ENCODE measurements at places on chromosomes 7 and 10.

GRCh38 chr10:89695307-89695706 is 6.1 kb upstream of the KIF20B start:
- DNase-seq, result no peak

DNA sequence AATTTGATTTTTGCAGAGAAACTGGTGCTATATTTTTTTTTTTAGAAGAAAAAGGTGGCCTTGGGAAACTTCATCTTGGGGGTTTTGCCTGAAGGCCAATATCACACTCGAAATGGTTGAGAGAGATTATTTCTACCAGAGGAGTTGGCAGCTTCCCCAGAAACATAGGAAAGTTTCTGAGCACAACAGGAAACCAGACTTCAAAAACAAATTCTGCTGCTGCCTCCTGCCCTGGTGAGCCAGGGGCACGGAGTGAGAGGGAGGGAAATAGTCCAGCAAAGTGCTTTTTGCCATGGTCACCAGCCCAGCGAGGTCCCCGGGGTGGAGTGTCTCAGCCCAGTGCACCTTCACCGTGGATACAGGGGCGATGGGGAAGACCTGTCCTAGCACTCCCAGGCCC is 61.1 kb downstream of the FOXI2 start:
- no peak for DNase-seq

DNA sequence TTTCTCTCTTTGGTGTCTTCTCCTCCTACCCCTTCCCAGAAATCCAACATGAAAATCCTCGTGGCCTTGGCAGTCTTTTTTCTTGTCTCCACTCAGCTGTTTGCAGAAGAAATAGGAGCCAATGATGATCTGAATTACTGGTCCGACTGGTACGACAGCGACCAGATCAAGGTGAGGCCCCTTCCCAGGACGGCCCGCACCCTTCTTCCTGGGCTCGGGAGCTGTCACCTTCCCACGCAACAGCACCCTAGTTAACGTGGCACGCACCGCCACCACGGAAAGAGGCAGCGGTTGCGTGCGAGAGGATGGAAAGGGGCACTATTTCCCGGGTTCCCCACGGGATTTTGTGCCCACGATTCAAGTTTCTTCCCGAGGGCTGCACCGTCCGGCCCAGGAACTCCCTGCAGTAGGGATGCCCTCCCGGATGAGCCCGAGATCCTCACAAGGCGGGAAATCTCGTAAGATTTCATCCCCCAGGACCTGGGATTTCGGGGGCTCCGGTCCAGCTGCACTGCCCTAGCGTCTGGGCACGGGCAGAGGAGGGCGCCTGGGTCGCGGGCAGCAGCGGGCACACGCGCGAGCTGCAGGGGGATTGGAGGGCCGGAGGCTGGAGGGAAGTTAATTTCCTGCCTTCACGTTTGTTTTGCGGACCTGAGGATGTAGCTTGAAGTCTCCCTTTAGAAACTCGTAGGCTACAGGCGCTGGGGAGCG is 834 bp downstream of the TAC1 start:
- DNase-seq, result no peak

- no peak for DNase-seq
Measured at GRCh38 chr10:20623546-20623945, 273.6 kb downstream of the NEBL start.

DNA sequence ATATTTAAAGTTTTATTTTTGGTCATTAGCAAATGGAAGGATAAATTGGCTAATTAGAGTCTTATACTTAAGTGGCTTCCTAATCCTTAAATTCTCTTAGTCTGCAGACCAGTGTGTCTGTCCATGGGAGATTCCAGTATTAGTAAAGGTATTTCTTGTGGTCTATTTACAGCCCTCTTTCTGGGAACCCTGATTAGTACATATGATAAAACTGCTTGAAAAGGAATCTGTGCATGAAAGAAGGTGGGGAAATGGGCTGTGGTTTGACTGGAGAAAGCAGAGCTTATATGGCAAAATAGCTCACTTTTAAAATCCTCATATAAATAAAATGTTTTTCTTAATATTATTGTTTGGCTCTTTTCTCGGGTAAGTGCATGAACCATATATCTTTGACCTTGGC is 124.5 kb upstream of the RHOBTB1 start:
- no peak for DNase-seq

DNA sequence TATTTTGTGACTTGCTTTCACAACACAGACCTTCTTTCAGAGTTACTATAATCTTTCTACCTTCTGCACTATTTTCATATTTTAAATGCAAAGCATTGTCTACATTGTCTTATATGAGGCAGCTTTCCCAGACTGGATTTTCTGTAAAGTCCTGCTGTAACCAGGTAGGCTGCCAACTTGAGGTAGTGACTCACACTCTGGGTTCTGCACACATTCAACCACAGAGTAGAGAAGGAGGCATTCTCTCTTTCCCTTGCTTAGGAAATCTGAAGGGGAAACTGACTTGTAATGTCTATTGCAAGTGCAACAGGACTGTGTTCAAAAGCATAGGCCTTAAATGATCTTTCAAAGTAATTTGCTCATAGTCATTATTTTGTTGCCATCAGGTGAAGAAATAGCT is 461.4 kb downstream of the GRM8 start:
- DNase-seq, result no peak

- DNase-seq, result no peak
Measured at GRCh38 chr7:104951546-104951945, 62.5 kb upstream of the KMT2E start.

- DNase-seq, result no peak
Measured at GRCh38 chr10:49273082-49273465, 25.9 kb upstream of the C10orf71 start.

DNA sequence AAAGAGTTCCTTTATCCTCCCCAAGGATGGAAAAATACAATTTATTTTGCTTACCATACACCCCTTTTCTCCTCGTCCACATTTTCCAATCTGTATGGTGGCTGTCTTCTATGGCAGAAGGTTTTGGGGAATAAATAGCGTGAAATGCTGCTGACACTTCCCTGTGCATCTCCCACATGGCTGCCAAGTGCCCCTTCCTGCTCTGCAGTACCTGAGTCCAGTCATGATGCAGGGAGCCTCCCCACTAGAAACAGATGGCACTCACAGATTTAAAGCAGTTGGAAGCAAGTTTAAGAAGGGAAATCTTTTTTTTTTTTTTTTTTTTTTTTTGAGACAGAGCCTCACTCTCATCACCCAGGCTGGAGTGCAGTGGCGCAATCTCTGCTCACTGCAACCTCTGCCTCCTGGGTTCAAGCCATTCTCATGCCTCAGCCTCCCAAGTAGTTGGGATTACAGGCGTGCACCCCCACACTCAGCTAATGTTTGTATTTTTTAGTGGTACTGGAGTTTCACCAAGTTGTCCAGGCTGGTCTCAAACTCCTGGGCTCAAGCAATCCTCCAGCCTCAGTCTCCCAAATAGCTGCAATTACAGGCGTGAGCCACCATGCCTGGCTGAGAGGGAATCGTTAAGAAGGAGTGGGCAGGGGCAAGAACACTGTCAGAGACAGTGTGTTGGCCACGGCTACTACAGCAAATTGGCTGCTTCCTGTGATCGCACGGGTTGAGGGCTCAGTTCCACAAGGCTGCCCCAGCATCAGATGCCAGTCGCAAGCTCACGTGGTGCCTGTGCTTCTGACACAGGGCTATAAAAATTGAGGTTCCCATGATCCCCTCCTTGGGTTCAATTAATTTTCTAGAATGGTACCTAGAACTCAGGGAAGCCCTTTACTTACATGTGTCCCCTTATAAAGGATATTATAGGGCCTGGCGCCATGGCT is 5.3 kb upstream of the PILRA start:
- DNase-seq, result peak; percentile 57

Data from KBM-7 (cell line).